Cerebellar cortex (tissue), 1 donor: ENCODE measurements at places on chromosomes 16 and 17.

- DNase-seq, result no peak
Observed at GRCh38 chr17:77396610-77397009, 255.8 kb downstream of the SEC14L1 start.

DNA sequence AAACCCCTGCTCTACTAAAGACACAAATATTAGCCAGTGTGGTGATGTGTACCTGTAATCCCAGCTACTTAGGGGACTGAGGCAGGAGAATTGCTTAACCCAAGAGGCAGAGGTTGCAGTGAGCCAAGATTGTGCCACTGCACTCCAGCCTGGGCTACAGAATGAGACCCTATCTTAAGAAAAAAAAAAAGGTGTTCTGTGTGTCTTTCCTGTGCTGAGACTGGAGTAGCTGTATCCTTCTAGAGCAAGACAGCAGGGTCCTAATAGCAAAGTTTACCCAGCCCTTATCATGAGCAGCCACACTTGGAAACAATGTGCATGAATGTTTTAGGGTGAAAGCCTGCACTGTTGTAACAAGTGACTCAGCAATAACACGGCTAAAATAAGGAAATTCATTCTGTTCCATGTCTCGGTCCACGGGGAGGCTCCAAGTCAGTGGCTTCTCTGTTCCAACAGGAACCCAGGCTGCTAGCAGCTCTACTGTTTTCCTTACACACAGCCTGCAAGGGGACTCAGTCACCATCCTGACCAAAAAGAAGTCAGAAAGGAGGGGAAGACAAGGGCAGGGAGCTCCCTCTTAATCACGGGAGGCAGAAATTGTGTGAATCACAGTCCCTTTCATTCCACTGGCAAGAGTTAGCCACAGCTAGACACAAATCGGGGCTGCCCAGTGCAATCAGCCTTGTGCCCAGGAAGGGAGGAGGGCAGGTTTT, 7.1 kb upstream of the SLC5A11 start:
- DNase-seq, result no peak

DNA sequence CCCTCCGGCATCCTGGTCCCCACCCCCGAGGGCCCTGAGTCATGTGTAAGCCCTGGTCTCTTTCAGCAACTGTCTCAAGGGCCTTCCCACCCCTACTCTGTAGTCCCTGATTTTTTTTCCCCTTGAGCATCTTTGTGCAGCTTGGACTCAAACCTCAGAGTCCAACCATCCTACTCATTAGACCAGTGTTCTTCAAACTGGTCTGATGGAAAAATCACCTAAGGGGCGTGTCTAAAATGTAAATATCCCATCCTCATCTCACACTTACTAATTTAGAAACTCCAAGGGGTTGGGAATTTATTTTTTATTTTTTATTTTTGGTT, 624 bp downstream of the G6PC3 start:
- no peak for DNase-seq

GRCh38 chr17:18025945-18026776, 12.8 kb downstream of the ATPAF2 start:
- DNase-seq, result no peak

DNA sequence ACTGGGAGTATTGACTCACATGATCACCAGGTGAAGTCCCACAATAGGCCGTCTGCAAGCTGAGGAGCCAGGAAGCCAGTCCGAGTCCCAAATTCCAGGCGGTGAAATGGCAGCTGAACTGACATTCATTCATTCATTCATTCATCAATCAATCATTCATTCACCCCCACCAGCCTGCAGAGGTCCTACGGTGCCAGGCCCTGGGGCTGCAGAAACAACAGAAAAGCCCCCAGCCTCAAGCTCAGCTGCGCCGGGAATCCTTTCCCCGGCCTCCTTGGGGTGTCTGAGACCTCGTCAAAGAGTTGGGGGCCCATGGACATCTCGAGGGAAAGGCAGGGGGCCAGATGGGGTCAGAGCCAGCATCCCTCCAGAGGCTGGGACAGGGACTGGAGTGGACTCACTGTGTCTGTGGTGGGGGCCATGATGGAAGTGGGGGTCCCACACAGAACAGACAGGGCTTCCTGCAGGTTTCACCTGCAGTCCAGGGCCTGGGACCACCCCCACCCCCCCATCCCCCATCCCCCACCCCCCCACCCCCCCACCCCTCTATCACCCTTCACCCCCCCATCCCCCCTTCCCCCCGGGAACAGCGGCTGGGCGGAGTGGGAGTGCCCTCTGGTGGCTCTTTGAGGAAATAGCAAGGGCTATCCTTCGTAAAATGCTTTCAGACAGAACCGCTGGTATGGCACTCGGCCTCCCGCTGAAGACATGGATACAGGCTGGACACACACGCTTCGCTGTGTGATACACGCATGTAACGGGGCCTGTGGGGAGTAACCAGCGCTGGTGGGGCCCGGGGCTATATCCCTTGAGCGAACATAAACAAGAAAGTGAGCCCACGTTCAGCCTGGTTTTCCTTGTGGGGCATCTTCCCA, 8.5 kb upstream of the ZC3H18 start:
- peak; percentile 63 for DNase-seq

- no peak for DNase-seq
Observed at GRCh38 chr17:80478487-80479245, 2.3 kb upstream of the NPTX1 start.

DNA sequence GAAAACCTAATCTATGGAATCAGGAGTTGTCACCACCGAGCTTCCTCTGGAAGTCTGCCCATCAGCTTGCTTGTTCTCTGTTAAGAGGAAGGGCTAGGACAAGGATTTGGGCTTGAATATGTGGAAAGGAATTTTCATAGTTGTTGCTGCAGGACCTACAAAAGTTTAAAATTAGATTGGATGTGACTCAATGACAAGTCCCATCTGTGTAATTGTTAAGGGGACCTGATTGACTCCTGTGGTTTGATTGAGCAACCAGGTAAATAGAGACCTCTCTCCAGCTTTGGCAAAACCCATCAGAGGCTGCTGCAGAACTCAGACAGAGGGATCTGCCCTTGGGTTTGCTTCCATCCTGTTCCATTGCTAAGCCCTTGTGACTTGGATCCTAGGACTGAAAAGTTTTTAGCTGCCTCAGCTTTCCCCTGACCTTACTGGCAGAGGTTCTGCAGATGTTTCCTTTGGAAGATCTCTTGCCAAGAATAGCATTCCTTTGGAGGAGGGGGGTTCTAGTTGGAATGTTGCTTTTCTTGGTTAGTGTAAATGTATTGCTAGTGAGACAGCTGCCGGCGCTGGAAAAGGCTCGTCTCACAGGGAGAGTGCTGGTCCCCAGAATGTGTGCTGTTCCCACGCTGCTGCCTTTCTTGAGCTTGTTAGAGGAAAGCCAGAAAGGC, 50.0 kb downstream of the SF3B3 start:
- DNase-seq, result no peak

- DNase-seq, result no peak
Observed at GRCh38 chr16:53257001-53257400, 177.3 kb upstream of the RBL2 start.

DNA sequence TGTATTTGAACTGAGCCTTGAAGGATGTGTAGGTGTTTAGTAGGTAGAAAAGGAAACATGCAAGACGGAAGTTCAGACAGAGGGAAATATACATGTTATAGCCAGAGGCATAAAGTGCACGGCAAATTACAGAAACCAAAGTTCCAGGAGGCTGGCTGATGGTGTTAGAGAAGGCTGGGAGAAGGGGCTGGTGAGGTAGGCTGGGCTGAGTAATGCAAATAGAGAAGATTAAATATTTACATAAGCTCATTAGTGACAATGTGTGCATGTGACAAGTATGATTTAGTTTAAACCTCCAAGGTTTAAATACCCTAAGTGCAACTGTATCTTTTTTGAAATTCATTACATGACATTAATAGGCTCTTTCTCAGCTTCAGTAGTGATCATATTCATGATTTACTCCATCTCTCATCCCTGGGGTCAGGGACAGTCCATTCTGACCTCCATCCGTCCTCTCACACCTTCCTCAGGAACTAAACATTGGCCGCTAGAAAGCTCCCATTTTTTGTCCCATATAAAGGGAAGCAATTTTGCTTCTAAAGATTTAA, 399.8 kb upstream of the SALL1 start:
- DNase-seq, result no peak
